ENCODE measurements at places on chromosomes 16 and 17.

DNA sequence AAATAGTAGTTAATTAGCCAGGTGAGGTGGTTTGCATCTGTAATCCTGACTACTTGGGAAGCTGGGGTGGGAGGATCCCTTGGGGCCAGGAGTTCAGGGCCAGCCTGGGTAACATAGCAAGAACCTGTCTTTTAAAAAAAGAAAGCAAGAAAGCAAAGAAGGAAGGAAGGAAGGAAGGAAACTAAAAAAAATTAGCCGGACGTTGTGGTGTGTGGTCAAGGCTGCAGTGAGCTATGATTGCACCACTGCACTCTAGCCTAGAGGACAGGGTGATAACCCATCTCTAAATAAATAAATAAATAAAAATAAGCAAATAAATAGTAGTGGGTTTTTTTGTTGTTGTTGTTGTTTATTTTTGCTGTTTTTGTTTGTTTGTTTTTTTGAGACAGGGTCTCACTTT is 39.3 kb upstream of the MAP2K6 start:
- DNase-seq, result no peak

DNA sequence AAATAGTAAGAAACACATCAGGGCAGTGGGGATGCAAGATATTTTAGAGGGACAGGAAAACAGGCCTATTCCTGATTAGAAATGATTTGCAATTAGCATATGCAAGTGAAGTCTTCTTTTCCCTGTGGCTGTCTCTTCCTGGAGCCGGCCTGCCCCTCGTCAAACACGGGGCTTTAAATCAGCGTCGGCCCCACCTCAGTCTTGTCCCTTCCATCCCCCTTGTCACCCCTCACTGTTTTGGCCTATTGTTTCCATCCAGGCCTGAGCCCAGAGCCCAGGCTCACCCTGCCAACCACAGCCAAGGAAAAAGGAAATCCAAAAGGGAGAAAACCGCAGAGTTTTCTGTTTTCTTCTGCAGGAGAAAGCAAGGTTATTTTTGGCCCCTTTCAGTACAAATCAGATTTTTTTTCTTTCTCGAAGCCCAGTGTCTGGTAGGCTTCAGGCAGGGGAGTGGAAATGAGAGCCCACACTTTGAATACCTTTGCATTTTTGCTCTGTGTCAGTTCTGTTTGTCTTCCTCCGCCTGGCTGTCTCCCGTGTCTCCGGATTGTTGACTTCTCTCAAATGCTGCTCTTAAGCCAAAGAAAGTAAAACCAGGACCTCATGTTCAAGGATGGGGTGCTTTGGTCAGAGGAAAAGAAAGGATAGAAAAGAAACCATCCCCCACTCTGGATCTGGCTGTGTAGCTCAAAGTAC is 399.9 kb upstream of the CDH11 start:
- DNase-seq, result no peak

DNA sequence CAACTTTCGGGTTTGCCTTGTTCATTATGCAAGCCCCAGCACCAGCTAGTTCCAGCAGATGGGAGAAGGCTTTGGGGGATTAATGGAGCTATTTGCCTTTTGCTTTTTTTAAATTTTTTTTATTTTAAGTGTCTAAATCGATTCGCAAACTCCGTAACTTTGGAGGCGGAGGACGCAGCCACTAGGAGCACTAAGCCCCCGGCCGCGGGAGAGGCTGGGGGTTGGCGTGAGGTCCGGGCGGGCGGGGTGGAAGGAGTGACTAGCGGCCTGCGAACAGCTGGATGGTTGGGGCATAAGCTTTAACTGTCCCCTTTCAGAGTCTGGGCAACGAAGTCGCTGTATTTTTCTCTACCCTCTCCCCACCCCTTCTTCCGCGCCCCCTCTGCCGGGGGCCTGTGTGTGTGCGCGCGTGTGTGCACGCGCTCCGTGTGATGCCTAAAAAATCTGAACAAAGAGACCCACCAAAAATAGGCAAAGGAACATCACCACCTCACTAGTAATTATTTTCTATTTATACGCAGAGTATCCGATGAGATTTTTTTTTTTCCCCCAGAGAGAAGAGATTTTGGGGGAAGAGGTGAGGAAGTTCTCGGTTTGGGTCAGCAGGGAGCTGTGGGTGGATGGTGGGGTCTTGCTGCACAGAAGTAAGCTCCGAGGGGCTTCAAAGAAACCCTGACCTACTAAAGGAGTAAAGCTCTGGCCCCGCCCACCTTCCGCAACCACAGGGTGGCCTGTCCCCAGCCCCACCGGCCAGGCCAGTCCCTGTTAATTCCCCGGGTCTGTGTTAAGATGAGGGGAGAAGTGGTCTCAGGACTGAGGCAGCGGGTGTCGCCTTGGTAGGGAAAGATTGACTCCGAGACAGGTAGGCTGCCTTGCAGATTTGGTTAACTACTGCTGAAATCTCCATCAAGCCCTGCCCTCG is 2.3 kb downstream of the SHISA9 start:
- DNase-seq, result no peak

- DNase-seq, result no peak
Measured at GRCh38 chr17:73986641-73987177, 216.8 kb upstream of the RPL38 start.

GRCh38 chr16:8647721-8648318 is 26.3 kb downstream of the METTL22 start:
- no peak for DNase-seq

- DNase-seq, result no peak
Measured at GRCh38 chr17:80413771-80414507, 1.0 kb upstream of the ENDOV start.

DNA sequence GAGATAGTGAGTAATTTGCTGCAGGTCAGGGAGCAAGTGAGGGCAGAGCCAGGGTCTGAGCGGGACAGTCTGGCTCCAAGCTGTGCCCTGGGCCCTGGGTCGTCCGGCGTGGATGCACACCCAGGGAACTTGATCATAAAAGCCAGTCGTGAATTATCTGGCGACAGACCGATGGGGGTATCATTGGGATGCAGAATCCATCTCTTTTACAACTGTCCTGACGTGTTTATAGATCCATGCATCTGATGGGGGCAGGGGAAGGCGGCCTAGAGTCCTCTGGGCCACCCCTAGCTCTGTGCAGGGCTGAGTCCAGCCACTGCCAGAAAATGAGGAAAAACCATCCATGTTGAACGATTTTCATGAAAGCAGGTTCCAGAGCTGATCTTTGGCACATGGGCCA is 332.8 kb downstream of the C16orf95 start:
- no peak for DNase-seq

DNA sequence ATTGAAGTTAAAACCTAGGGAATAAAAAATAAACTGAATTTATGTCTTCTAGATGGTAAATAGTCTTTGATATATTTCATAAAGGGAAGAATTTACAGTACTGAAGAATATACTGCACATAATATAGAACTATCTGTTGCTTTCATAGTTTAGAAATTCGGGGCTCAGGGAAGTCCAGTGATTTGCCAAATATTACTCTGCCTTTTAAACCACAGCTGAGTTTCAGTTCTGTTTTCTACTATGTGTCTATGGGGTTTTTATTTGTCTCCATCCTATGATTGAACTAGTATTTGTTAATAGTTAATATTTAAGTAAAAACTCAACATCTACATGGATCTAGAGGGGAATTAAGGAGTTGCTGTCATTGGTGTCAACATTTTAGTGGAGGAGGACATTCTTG is 715.0 kb upstream of the CDH8 start:
- no peak for DNase-seq

GRCh38 chr17:11081342-11081741 is 159.7 kb upstream of the SHISA6 start:
- DNase-seq, result no peak

- DNase-seq, result no peak
Measured at GRCh38 chr16:86466696-86467406, 43.5 kb upstream of the FOXF1 start.

DNA sequence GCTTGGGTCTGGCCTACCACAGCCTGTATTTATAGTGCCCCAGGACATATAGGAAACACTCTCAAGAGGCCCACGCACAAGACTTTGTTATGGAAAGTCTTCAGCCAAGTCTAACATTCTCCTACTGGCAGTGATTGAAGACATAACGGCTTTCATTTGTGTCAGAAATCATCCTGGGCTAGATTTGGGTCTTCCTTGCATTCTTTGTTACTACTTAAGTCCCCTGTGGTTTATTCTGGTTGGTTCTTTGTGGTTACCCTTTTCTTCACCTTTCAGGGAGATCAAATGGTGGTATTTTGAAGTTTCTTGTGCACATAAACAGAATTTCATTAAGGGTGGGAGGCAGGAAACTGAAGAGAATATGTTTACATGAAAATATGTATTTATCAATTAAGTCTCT is 37.7 kb downstream of the REXO5 start:
- peak; percentile 20 for DNase-seq

DNA sequence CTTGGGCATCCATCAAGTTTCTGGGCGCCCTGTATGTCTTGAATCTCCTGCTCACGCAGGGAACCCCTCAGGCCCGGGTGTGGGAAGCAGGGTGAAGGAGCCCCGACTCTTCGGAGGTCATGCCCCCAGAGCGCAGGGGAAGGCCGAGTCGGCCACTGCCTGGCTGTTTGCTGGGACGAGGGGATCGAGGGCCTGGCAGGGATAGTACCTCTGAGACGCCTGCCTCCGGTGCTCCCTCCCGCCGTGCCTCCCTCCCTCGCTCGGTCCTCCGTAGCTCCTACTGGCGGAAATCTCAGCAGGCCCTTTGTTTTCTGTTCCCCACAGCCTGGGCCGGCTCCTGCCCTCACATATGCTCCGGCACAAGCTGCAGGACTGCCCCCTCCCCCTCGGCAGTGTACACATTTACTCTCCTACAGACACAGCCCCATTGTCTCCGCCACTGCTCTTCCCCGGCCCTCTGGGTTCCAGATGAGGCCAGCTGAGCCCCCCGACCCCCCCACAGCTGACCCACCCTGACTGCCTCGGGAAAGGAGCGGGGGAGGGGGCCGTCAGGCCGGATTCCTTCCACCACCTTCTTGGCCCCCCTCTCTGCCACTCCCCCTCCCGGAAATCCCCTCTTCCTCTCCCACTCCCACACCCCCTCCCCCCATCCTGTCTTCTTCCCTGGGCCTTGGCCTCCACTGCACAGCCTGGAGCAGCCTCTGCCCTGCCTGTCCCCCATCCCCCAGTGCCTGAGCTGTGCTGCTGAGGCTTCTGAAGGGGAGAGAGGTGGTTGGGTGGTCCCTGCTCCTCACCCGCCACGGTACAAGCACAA is 1.4 kb downstream of the TRAF4 start:
- no peak for DNase-seq

- peak; percentile 15 for DNase-seq
Measured at GRCh38 chr16:68116256-68116867, 31.2 kb downstream of the NFATC3 start.

DNA sequence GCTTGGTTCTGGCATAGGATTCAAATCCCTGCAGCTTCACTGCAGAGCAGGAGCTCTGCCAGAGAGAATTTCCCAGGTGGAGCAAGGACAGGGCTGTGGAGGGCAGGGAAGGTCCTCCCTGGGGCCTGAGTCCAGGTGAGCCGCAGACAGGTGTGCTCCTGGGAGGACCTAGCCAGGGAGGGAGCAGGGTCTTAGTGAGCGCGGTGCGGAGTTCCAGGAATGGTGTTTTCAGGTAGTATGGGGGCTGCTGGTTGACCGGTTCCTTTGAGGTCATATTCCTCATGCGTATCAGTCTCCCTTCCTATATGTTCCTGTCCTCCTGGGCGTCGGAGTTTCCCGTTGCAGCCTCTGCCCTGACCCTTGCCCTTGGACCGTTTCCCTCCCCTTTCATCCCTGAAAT is 813.3 kb downstream of the KCNJ18 start:
- DNase-seq, result no peak

GRCh38 chr17:78007647-78008046 is 49.1 kb downstream of the TNRC6C start:
- DNase-seq, result no peak

DNA sequence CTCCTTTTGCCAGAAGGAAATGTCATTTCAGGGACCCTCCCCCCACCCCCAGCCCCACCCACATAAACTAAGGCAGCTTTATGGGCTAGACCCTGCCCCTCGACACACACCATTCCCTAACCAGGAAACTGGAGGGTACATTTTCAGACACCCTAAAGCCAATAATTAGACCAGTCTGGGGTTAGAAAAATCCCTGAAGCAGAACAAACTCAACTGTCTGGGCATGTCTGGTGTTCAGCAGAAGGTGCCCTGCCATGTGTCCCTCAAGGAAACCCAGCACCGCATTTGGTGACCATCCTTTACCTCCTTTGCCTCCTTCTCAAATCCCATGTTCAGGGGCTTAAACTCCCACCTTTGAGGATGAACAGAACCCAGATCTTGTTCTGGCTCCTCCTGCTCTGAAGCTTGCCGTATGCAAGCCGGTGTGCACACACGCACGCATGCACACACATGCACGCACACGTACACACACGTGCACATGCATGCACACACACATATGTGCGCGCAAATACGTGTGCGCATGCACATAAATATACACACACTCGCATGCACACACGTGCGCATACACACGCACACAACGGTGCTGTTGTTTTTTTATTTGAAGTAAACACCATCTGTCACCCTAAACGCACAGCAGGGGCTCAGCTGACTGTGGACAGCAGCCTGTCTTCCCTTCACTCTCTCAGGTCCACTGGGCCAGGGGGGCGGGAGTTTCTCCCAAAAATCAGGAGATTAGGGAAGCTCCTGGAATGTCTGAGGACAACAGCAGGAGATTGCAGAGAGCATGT is 156.8 kb upstream of the TNRC6C start:
- no peak for DNase-seq

DNA sequence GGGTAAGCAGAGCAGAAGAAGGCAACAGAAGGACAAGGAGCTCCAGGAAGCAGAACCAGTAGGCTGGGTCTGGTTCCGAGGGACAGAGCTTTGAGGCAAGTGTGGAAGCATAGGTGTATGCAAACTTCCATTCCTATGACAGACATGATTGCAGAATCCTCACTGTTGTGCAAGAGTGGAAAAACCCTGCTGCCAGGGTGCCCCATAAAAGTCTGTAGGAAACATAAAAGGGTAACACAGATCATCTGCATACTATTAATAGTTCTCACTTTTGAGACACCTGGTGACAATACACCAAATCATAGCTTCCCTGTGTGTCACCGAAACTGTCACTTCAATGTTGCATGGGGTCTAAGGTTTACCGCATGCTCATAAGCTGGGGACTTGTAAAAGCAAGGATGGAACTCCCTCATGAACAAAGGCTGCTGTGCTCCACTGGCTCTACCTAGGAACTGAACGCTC is 39.7 kb downstream of the ARHGAP17 start:
- no peak for DNase-seq

GRCh38 chr17:17125136-17126084 is 80.7 kb downstream of the PLD6 start:
- peak; percentile 61 for DNase-seq

GRCh38 chr17:47218896-47219430 is 9.8 kb downstream of the MYL4 start:
- no peak for DNase-seq

DNA sequence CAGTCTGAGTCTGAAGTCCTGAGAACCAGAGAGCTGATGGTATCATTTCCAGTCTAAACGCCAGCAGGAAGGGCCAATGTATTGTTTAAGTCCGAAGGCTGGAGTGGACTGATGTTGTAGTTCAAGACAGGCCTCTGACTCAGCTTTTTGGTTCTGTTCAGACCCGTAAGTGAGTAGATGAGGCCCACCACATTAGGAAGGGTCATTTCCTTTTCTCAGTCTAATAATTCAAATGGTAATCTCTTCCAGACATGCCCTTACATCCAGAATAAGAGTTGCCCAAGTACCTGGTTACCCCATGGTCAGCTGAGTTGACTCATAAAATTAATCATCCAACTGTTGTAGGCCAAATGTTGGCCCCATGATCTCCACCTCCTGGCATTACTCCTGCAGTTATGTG is 442.6 kb upstream of the HSBP1 start:
- DNase-seq, result no peak

- DNase-seq, result no peak
Measured at GRCh38 chr16:53061701-53062159, 6.9 kb downstream of the CHD9 start.

- no peak for DNase-seq
Measured at GRCh38 chr16:83542491-83542890, 265.3 kb upstream of the HSBP1 start.

Measured in central memory CD4-positive, alpha-beta T cell (primary cell).